ELF-1 (cell line): ENCODE measurements at places on chromosomes 4 and X.

DNA sequence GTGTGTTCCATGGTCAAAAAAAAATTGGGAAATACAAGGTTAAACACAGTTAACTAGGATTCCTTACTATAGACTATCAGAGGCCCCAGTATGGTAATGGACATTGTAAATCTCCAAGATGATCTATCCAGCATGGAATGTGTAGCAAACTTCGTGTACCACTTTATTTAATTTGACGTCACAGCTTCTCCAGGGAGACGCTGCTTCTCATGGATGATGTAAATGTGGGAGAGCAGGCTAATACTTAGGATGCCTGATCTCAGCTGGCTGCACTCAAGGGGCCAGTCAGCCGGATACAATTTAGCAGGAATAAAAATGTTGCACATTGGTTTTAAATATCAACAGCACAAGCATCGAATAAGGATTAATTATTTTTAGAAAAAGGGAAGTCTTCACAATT is 111.7 kb upstream of the HPF1 start:
- no peak for DNase-seq

DNA sequence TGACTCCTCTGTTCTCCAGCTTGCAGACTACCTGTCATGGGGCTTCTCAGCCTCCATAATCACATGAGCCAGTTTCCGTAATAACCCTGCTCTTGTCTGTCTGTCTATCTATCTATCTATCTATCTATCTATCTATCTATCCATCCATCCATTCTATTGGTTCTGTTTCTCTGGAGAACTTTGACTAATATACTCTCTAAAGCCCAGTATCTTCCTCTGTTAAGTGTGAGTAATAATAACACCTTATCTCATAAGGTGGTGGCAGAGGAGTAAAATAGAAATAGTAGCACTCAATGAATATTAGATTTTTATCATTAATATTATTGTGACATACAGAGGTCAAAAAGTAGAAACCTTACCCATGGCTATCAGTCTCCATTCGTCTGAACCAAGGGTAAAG is 177.9 kb upstream of the PGRMC2 start:
- no peak for DNase-seq

GRCh38 chr4:156754832-156755570 is 216.6 kb downstream of the PDGFC start:
- DNase-seq = no peak

GRCh38 chr4:155545456-155545855 is 121.2 kb upstream of the GUCY1A1 start:
- DNase-seq = no peak

- no peak for DNase-seq
Observed at GRCh38 chr4:123477711-123478209, 81.2 kb downstream of the SPRY1 start.
